Esophagus squamous epithelium (tissue), 5 donors: ENCODE measurements at places on chromosomes 6 and 20.

DNA sequence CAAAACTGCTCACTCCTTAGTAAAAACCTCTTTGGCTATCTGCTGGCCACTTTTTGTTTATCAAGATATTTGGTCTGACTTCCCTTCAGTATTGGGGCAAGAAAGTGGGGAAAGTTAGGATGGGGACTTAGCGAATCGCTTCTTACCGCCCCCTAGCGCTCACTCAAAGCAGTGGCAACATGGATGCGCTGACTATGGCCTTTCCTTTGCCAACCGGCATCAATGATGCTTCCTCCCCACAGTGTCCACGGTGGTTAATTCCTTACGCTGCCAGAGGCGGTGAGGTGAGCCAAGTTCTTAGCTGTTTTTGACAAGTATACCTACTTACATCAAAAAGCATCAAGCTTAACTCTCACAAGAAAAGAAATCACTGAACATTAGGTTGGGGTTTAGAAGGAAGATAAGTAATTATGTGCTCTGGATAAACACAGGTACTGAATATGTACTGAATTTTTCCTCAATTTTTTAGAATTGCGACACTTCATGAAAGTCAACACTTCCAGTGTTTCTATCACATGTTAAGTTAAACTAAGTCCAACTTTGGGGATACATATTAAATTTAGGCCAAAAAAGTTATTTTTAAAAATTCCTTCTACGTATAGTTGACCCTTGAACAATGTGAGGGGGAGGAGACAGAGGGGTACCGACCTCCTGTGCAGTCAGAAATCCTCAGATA, 86.7 kb downstream of the GMDS start:
- no peak for DNase-seq

DNA sequence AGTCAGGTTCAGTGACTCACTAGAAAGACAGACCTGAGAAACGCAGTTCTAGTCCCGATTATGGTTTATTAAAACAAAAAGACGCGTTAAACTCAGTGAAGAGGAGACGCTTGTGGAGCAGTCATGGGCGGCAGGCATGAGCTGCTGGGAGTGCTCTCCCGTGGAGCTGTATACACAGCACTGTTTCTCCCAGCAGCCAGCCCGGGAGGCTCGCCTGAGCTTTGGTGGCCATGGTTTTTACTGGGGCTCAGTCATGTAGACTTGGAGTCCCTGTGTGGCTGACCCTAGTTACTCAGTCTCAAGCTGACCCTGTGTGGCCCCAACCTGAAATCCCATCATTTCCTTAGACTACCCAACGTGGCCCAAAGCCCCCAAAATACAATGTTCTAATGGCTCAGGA, 41.2 kb upstream of the BHLHE23 start:
- no peak for DNase-seq

DNA sequence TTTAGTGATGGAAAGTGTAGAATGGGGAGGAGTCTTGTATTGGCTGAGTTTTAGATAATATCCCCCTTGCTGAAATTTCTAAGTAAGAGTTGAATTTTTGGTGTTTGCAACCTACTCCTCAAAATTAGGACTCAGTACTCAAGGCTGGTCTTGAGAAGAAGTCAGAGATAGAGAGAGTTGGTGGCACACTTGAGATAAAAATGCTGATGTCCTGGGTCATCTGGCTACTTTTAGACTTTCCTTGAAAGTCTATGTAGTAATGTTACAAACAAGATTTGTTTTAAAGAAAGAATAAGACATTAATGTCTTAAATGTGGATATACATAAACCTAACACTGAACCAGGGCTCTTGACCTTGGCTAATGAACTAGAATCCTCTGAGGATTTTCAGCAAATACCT, 62.5 kb upstream of the MLIP start:
- DNase-seq, result no peak

GRCh38 chr20:25275813-25276532, 28.1 kb downstream of the PYGB start:
- DNase-seq, result no peak

DNA sequence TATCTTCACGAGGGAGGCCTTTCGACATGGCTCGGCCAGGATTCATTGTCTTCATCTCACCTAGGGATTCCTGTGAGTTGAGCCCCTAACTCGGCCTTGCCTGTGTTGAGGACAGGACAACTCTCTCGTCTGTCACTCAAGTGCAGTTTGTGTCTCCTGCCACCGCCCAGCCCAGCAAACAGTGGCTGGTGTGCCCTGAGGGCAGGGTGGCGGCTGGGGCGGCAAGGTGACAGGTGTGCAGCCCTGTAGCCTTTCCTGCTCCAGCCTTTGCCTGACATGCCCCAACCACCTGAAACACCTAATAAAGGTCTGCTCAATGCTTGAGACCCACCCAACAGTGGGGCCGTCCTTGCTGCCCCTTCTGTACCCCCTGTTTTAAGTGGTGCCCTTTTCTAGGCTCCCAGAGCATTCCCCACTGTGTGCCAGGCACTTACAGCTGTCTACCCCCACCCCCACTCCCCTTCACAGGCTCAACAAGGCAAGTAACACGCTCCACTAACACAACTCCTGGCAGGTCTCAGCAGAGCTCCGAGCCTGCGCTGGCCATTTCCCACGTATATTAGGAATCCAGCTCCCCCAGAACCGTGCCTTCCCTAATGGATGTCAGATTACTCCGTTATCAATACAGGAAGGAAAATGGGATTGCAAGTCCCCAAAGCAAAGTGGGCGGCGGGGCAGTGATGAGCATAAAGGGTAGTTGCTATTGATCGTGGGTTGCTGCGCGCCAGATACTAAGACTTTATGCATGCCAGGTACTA, 17.7 kb downstream of the GFRA4 start:
- no peak for DNase-seq

DNA sequence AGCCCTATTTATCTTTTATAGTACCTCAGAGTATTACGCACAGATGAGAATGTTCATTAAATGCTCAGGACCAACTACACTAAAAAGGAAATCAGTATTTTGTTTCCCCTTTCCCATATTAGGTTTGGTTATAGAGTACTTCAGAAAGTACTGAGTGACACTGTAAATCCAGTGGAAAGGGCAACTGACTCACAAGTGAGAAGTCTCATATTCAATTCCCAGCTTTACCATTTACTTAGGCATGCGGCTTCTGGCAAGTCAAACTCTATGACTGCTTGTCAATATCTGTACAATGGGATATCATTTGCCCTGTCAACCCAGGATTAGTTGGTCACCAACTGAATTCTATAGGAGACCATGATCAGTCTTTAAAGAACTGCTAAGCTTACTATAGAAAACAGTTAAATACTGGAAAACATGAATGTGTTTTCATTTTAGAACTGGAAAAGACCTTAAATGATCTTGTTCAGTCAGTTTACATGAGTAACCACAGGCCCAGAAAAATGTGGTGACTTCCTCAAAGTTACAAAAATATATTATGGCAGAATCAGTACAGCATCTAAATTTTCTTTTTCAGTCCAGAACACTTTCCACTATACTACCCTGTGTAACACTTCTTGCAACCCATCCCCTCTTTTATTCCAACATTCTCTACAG, 3.6 kb downstream of the MAP3K7 start:
- DNase-seq, result no peak
